Iris pigment epithelial cell (primary cell): ENCODE measurements at places on chromosomes 4 and X.
A peak's percentile ranks its signal among the peaks of the same experiment; 100 is the strongest.

- DNase-seq: no peak
Observed at GRCh38 chr4:53502094-53502493, 89.2 kb downstream of the LNX1 start.

DNA sequence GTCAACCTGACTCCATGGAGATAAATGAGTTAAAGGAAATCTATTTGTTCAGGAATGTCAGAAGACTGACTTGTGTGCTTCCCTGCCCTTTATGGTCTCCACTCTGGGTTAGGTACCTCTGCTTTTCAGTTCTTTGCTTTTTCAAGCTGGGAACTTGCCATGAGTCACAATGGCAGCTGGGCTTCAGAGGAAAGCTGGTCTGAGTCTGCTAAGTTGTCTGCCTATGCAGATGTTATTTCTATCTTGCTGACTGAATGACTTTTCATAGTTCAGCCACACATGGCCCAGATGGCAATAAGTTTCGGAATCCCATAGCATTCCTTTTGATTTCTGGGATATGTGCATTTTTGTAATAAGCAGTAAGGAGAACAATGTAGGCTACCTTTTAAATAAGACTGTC, 337.9 kb upstream of the FGF13 start:
- DNase-seq: peak; percentile 0

- no peak for DNase-seq
Observed at GRCh38 chrX:10566716-10567097, 53.7 kb downstream of the MID1 start.

DNA sequence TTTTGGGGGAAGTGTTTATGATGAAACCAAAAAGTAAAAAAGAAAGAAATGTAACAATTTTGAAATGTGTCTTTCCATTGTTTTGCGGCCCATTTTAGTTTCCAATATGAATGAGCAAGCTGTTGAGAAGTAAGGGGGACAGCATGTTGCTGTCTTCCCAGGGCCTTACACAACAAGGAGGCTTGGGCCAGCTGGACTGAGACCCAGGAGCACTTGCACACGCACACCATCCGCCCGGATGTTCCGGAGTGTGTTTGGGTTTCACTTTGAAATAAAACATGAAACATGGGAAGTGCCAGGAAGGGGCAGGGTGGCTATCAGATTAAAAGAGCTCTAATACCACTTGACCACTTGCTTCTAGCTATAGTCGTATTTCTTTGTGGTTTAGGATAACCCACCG, 144.4 kb downstream of the NHS start:
- DNase-seq: no peak

DNA sequence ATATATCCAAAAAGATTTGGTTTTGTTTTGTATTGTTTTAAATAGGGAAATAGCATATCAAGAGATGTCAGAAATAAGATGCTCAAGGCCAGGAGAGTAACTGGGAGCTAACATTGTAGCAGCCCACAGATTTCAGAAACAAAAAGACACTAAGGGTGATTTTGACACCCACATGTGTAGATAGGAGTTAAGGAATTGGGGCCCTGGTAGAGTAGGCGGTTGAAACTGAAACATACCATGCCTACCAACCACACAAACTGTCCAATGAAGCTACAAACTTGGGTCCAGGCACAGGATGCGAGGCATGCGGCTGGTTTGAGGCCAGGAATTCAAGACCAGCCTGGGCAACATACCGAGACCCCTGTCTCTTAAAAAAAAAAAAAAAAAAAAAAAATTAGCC, 6.3 kb upstream of the HSPA4L start:
- no peak for DNase-seq

DNA sequence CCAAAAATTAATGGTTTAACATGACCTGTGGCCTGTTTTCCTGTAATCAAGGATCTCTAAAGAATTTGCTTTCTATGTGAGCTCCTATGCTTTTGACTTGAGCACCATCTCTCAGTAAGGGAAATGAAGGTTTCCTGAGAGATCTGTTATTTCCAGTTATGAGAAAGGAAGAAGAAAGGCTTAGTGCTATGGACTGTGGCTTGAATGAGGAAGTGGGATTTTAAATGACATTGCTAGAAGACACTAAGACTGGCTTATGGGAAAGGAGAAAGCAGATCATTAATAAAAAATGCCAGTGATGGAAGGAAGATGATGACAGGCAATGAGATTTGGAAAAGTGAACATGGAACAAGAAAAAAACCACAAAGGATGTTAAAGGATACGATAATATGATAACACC, 285.4 kb downstream of the OPHN1 start:
- no peak for DNase-seq

- DNase-seq: no peak
Observed at GRCh38 chr4:177860171-177860570, 417.9 kb upstream of the AGA start.

DNA sequence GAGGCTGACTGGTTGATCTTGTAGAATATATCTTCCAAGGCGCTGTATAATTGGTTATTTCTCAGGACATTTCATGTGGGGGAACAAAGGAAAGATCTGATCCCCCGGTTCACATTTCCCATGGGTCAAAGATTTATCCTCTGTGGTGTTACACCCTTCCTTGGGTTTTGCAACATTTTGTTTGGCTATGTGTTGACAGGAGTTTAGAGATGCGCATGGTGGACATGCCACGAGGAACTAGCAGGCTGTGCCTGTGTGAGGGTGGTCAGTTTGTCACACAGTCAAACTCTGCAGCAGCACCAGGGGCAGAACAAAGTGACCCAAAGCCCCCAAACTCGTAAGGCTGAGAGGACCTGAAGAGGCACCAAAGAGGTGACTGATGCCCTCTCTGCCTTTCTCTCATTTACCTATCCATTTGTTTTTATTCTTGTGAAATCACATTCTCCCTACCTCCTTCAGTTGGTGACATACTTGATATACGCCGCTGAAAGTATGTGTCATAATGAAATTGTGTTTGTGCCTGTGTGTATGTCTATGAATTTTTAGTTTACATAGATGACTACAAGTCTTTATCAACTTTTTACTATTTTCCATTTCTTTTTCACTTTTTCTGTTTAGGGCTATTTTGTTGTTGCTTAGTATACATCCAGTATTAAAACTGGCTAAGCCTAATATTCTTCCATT, 164.7 kb downstream of the SPCS3 start:
- no peak for DNase-seq

- DNase-seq: peak; percentile 1
Observed at GRCh38 chr4:61173799-61174198, 26.3 kb upstream of the ADGRL3 start.

GRCh38 chrX:27968352-27968751, 12.9 kb downstream of the DCAF8L1 start:
- DNase-seq: no peak

DNA sequence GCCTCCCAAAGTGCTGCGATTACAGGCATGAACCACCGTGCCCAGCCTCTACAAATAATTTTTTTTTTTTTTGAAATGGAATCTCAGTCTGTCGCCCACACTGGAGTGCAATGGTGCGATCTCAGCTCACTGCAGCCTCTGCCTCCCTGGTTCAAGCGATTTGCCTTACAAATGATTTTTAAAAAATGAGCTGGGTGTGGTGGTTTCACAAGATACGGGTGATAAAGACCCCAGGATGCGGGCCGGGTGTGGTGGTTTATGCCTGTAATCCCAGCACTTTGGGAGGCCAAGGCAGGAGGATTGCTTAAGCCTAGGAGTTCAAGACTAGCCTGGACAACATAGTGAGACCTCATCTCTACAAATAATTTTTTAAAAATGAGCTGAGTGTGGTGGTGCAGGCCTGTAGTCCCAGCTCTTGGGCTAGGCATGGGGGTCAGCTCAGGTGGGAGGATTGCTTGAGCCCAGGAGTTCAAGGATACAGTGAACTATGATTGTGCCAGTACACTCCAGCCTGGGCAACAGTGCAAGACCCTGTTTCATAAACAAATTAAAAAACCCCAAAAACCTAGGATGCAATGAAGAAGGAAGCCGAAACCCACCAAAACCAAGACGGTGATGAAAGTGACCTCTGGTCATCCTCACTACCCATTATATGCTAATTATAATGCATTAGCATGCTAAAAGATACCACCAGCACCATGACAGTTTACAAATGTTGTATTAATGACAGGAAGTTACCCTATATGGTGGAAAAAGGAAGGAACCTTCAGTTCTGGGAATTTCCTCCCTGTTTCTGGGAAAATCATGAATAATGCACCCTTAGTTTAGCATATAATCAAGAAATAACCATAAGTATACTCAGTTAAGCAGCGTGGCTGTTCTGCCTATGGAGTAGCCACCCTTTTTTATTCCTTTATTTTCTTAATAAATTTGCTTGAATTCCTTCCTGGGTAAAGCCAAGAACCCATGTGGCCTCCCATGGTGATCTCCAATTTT, 27.7 kb downstream of the PDGFRA start:
- DNase-seq: no peak

DNA sequence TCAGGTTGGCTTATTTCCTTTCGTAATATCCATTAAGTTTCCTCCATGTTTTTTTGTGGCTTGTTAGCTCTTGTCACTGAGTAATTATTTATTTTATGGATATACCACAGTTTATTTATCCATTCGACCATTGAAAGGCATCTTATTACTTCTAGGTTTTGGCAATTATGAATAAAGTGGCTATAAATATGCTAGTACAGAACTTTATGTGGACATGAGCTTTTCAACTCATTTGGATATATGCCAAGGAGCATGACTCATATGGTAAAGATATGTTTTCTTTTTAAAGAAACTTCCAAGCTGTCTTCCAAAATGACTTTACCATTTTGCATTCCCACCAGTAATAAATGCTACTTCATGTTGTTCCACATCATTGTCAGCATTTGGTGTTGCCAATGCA, 803.6 kb downstream of the GLUD2 start:
- peak; percentile 65 for DNase-seq

- no peak for DNase-seq
Observed at GRCh38 chr4:174559894-174560293, 37.6 kb upstream of the HPGD start.

DNA sequence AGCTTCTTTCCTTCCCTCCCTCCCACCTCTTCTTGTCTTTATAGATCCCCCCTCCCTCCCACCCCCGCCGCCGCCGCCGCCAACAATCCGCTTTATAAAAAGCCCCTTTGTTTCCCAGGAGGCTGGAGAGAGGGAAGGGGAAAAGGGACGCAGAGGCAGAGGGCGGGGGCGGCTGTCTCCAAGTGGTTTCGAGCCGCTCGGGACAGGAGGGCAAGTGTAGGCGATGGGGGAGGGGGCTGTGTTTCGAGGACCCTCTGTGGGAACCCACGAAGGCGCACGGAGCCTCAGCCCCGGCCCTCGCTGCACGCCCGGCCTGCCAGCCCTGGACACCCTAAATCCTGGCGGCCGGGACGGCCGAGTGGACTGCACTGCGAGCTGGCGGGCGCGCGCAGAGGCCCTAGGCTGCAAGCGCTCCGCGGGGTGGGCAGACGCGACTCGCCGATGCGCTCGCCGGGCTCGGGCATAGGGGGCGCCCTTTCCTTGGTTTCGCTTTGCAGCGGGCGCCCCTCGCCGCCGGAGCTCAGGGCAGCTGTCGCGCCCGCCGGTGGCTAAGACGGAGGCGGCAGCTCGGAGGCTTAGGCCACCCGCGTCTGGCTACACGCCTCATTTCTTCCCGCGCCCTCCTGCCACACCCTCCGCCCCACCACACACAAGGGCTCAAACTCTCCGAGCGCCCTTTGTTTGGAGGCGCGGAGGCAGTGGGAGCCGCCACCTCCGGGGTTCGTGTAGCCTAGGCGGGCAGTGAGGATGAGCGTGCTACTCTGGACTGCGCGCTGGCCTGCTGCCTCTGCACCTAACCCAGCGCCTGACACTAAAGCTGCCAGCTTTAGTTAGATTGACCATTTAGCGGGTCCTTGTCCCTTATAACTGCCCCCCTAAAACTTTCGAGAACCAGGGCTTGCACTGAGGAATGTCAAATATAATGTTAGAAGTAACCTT, 2.2 kb downstream of the MAMLD1 start:
- DNase-seq: peak; percentile 58

- no peak for DNase-seq
Observed at GRCh38 chrX:40953369-40953768, 131.9 kb upstream of the USP9X start.

GRCh38 chrX:85765651-85766050, 281.7 kb downstream of the CHM start:
- no peak for DNase-seq
